ENCODE measurements at places on chromosomes 5 and 9.

DNA sequence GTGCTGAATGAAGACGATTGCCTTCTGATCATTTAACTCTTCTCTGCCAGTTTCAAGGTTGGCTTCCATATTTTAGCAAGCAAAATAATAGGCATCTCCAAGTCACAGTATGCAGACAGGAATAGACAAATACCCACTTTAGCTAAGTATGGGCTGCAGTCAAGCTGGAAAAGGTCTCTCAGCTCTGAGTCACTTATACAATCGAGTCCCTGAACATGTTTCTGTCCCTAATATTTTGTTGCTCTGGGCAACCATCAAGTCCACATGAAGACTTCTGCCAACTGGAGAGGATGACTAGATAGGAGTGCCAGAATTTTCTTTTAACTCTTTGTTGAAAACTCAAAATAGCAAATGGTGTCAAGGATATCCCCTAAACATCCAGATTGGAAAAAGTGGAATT lies 575.3 kb downstream of the RAB3C start:
- no peak for DNase-seq

GRCh38 chr9:132424857-132425674 lies 15.1 kb downstream of the CFAP77 start:
- DNase-seq, result no peak

- DNase-seq, result no peak
Observed at GRCh38 chr9:76519075-76519835, 60.3 kb downstream of the GCNT1 start.

DNA sequence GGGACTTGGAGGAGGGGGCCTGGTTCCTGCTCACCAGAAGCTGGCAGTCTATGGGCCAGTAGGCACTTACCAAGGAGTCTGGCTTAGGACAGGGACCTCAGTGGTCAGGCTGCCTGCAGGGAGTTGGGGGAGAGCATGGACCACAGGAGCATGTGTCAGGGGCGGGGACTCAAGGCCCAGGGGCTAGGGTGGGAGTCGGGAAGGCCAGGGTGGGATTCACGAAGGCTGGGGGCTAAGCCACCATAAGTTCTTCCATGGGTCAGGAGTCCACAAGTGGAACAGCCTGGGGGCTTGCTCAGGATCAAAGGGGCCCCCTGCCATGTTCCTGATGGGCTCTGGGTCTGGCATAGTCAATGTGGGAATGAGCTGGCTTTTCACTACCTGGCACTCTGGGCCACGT lies 11.5 kb upstream of the SLC25A48 start:
- DNase-seq, result no peak

- DNase-seq, result no peak
Observed at GRCh38 chr5:54573812-54574489, 56.4 kb downstream of the SNX18 start.

Measured in NCI-H2081 (cell line).